CD8-positive, alpha-beta memory T cell (primary cell): ENCODE measurements at places on chromosomes 2 and 18. TPM values are rescaled to one million over a fixed set of nuclear protein-coding genes. Genes with fewer than 3 reads are reported as not detected.

DNA sequence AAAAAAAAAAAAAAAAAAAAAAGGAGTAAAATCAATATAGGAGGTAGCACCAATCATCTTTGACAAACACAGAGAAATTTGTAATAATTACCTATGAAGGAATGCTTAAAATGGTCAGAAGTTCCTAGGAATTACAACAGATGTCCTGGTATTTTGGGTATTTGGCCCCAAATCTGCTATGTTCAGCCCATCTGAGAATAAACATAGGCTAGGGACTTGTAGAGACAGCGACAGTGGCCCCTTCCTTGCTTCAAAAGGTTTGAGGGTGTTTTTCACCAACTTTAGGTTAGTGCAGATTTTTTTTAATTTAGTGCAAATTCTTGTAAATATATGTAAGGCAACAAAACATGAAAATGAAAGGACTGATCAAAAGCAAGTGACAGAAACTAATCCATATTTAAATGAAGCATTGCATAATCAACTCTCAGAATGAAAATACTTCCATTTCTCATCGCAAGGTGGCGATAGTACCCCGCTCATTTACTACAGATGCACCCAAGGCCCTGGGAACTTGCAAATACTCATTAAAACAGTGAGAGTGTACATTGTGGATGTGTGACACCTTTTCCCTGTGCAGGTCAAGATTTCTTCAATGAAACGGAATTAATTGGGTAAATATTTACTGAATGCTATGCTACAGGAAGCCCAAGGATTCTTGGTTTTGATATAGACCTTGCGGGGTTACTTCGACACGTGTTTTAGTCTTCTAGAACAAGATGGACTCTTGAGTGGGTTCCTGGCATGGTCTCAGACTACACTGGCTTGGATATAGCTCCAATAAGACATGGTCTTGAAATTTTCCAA is 44.6 kb downstream of the FAM124B start:
- peak; percentile 39 for DNase-seq

GRCh38 chr18:74549591-74550104 is 15.3 kb downstream of the CNDP1 start:
- no peak for DNase-seq

- no peak for DNase-seq
Observed at GRCh38 chr2:241050624-241051577, 51.2 kb downstream of the MTERF4 start.

DNA sequence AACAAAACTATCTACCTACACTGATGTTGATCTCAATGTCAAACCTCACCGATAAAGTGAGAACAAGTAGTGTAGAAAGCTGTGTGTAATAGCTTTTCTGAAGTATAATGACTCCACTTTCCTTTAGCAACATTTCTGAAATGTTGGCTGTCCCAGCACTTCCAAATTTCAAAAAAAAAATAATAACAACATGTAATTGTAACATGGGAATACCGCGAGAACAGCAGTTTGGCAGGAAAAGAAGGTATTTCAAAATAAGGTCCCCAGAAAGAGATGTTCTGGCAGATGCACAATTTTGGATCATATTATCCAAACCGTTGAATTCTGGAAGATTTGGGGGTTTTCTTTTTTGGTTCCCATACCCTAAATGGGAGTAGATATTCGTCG is 352.0 kb downstream of the ARHGAP15 start:
- no peak for DNase-seq

GRCh38 chr18:35577045-35577848 is 4.3 kb upstream of the GALNT1 start:
- DNase-seq: no peak

- DNase-seq: no peak
Observed at GRCh38 chr2:232628466-232629128, 4.8 kb upstream of the EFHD1 start.

DNA sequence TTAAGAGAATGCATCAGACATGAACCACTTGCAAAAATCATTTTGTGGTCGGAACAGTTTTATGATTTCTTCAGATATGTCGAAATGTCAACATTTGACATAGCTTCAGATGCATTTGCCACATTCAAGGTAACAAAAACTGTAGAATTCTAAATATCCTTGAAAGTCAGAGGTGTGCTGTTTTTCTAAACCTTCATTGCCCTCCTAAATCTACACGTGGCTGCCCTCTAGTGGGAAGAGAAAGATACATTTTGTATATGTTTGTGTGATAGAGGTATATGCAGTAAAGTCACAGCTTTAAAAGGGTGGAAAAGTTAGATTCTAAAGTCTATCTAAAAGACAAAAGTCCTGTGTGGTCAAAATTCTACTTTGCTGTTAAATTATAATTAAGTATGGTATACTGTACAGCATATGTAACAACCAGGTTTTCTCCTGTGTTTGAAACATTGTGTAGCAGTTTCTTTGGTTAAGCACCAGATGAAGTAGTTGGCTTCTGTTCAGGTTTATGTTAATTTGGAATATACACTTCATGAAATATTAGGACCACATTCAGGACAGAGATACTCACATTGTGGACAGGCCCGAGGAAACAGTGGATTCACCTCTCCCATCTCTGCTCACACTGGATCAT is 65.9 kb upstream of the ITM2C start:
- peak; percentile 56 for DNase-seq

DNA sequence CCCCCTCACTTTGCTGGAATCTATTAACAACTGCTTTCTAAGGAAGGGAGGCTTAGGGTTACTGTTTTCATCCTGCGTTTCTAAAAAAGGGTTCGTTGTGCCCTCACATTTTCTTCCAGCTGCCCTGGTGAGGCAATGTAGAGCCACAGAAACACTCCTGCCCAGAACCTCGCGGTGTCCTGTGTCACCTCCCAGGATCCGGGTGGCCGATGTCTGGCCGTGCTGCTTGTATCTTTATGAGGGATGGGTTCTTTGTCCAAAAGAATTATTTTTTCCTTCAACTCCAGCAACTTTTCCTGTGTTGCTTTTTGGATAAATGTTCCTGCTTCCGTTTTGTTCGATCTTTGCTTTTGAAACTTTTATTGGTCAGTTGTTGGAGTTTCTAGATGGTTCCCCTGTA is 291.8 kb upstream of the HS6ST1 start:
- no peak for DNase-seq

DNA sequence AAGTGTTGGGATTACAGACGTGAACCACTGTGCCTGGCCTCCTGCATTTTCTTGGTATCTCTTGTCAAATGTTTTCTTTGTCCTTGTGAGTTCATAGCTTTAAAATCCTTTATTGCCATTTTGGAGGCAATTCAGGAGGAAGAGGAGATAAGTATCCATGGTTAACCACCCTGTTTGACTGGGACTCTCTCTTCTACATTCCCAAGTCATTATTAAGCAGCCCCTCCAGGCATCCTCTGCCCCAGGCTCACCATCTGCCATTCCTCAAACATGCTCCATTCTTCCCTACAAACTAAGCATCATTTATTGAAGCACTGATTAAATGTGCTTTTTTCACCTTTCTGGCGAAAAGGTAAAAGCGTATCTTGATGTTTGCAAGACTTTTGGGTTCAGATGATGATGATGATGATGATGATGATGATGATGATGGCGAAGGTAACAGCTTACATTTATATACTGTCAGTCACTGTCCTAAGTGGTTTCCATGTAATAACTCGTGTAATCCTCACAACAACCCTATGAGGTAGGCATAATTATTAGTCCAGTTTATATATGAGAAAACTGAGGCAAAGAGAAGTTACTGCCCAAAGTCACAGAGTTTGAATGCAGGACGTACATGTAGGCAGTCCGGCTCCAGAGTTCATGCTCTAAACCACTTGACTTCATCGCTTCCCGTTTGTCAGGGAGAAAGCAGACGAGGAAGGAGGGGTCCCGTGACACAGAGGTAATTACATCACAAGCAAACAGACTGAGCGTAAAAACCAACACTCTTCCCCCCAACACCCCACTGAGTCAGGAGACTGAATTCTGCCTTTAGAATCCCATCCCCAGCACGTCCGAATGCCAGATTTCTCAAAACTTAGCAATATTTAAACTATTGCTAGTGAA is 69.7 kb upstream of the ACKR3 start:
- DNase-seq: no peak

DNA sequence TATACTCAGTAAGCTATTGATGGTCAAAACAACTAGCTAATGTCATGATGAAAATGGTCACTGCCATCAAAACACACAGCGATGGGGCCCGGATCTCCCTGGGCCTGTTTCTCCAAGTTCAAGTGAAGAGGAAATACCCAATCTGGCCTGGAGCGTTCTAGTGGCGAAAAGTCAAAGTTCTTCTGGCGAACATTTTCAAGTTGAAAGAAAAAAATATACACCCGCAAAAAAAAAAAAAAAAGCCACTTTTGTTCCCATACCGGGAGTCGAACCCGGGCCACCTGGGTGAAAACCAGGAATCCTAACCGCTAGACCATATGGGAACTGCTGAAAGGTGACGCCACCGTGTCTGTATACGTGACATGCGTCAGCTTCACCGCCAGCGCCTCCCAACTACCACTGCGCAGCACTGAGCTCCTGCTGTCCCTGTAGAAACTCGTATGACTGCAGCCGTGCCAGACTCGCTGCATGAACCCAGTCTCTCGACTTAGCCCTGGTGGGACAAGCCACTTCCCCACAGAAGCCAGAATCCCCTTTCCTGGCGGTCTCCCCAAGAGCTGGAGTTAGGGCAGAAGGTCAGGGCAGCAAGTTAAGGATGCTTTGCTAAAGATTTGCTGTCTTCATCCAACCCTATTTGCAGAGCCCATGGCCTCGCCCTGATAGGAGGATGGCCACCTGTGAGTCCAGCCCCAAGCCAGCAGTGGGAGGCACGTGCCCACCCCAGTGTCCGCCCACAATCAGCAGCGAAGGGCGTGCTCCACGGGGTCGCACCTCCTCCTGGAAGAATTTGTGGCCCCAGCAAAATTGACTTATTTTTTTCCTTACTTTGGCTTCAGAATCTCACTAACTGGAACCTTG is 5.6 kb upstream of the IMP4 start:
- DNase-seq: peak; percentile 65

- DNase-seq: no peak
Observed at GRCh38 chr2:213104092-213104902, 47.1 kb downstream of the IKZF2 start.

DNA sequence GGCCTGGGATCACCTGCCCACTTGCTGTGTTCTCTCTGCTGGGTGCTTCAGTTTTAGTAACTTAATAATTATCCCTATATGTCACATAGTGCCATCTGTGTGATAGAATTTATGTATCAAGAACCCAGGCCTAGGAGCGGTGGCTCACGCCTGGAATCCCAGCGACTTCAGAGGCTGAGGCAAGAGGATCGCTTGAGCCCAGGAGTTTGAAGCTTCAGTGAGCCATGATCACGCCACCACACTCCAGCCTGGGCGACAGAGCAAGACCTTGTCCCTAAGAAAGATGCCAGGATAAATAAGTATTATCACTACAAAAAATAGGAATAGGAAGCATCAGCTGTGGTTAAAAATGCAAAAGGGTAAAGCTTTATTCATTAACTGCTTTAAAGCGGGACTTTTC is 240.8 kb downstream of the FAM210A start:
- no peak for DNase-seq

DNA sequence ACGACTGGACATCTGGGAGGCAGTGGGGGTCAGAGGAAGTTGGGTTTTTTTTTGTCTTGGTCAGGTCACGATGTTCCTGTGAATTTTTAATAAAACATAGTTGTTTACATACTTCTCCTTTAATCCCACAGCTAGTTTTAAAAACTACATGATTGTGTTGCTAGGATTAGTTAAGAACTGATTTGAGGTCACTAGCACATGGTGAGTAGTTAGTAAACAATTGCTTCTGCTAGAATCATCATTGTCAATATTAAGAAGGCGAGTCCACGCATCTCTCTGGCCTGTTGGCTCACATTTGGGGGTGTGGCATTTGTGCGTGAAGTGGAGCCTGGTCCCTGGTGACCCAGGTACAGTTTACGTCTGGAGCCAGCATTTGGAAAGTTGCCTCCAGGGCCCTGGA is 59.4 kb downstream of the AGAP1 start:
- no peak for DNase-seq

DNA sequence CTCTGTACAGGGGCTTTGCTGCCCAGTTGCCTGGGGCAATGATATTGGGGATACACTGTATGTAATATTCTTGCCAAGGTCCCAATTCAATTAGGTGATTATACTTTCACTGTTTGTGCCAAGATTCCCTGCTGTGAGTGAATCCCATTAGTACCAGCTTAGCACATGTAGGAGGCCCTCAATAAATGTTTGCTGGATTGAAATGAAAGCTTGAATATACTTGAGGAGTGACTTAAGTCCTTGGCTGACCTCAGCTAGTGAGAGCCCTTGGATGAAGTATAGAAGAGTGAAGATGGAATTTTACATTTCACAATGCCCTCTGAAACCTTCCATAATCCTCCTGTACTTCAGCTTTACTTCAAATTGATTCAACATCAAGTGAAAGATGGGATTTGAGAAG is 102.9 kb downstream of the GATA6 start:
- DNase-seq: no peak

- DNase-seq: no peak
Observed at GRCh38 chr2:146239392-146240135, 1605.3 kb upstream of the ACVR2A start.

DNA sequence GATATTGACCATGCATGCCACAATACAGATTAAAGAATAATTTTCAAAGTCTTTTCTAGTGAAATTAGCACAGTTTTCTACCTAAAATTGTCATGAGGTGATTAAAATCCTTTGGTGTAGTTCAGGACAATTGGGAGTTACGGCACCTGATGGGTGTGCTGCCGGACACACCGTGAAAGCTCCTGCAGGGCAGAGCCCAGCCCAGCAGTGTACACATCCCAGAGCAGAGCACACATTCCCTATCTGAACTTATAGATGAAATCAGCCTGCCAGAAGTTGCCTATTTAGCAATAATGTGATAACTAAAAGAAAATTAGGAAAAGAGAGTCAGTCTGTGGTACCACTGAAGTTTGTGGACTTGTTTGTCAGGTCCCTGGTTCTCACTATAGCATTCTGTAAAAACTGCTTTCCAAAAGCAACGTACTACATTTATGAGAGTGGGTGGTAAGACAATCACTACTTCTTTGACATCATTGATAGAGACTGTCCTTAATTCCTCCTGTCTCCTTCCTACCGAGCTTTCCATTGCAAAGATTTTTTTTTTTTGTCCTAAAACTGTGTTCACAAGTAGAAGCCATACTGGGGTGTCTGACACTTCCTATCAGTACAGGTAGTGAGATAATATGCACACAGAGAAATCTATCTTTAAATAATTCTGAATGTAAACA is 3.4 kb downstream of the CYTIP start:
- no peak for DNase-seq

GRCh38 chr18:11901826-11902438 is 6.2 kb downstream of the MPPE1 start:
- no peak for DNase-seq

GRCh38 chr2:151640087-151640486 is 94.2 kb downstream of the NEB start:
- DNase-seq: no peak

- DNase-seq: no peak
Observed at GRCh38 chr2:10768063-10768507, 44.5 kb downstream of the PDIA6 start.

- no peak for DNase-seq
Observed at GRCh38 chr2:192060161-192060560, 134.6 kb downstream of the TMEFF2 start.

GRCh38 chr18:49168281-49168985 is 217.7 kb upstream of the SMAD7 start:
- DNase-seq: no peak

Gene GATA6
- 0.32 TPM for polyA plus RNA-seq

Gene CPLX4
- not detected for polyA plus RNA-seq

Gene KLHL41
- polyA plus RNA-seq: not detected

Gene POTEJ
- polyA plus RNA-seq: not detected

Gene FBXO11
- polyA plus RNA-seq: 9.9 TPM

Gene REEP1
- not detected for polyA plus RNA-seq

Gene TCF7L1
- 0.07 TPM for polyA plus RNA-seq

Gene DCDC2C
- not detected for polyA plus RNA-seq

Gene DUSP2
- polyA plus RNA-seq: 518 TPM

Gene CNOT11
- 70.0 TPM for polyA plus RNA-seq

Gene AQP12A
- polyA plus RNA-seq: not detected
